HFFc6 (cell line): ENCODE measurements at places on chromosomes 13 and 19. TPM values are rescaled to one million over a fixed set of nuclear protein-coding genes. Genes with fewer than 3 reads are reported as not detected.
A peak's percentile ranks its signal among the peaks of the same experiment; 100 is the strongest.

The ADAMTS10 gene
- total RNA-seq = 0.69 to 0.99 TPM (median 0.78 TPM) in 3 replicates

GRCh38 chr19:30107251-30107650, 165.2 kb downstream of the URI1 start:
- H3K4me1 ChIP-seq = no peaks in the 10 kb centered on the region
- no peak for DNase-seq
- H3K4me3 ChIP-seq = no peak overlapping the region

The CBARP gene
- total RNA-seq = 8.4 and 11.3 TPM in 2 replicates

DNA sequence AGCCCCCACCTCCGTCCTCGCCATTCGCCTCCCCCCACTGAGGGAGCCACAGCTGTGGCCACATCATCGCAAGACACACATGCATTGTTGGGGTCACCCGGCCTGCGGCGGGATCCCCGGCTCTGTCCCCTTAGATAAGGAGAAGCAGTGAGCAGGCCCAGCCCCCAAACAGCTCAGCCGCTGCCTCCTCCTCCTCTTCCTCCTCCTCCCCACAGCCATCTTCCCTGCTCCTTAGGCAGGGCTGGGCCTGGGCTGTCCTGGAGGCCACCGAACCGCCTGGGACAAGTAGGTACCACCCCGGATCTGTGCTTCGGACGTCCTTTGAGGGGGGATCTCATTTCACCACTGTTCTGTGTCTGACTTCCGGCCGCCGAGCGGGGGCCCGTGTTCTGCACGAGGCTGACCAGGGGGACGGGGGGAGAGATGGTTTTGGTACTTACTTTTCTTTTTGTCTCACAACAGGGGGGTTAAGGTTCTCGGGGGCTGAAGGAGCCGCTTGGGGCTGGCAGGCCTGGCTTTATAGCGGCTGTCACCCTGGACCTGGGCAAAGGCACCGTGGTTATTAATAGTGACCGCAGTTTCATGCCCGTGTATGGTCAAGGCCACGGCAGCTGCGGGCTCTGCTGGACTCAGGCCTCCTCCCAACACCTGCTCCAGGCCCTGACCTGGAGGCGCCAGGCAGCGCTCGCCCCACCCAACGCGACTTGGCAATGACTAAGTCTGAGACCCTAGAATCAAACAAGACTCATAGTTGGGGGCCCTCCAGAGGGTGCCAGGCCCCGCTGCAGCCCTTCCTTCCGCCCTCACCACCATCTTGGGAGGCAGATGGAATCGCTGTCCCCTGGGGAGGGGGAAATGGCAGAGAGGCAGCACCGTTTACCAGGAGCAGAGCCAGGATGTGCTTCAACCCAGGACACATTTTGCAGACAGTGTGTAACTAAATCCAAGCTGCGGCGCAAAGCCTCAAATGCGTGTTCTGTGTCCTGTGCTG, 18.3 kb downstream of the NMRK2 start:
- no peak overlapping the region for H3K27ac ChIP-seq
- H3K4me3 ChIP-seq = no peak overlapping the region
- no peak for DNase-seq
- no peaks in the 10 kb centered on the region for H3K36me3 ChIP-seq
- H3K27me3 ChIP-seq = peaks cover 22% of the 10 kb centered on the region

DNA sequence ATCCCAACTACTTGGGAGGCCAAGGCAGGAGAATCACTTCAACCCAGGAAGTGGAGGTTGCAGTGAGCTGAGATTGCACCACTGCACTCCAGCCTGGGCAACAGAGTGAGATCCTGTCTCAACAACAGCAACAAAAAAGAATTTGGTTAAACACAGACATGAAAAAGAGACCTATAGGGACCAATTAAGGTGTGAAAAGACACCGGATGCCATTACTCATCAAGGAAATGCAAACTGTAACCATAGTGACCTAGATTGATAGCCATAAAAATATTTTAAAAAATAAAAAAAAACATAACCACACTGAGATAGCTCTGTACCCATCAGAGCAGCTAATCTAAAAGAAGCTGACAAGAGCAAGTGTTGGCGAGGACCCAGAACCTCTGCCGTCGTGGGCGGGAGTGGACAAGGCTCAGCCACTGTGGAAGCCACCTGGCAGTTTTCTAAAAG, 37.1 kb upstream of the ISYNA1 start:
- 0 out of 2 replicates have a peak, but pooled peaks cover 5% of the 10 kb centered on the region for H3K36me3 ChIP-seq
- peaks cover 1% of the 10 kb centered on the region; the same call in 1 of the 2 replicates for H3K27me3 ChIP-seq
- peaks cover 46% of the 10 kb centered on the region for H3K4me1 ChIP-seq
- peak overlapping the region; percentile 62; the same call in 1 of the 2 replicates for H3K27ac ChIP-seq
- H3K4me3 ChIP-seq = no peak overlapping the region

The ZSCAN4 gene
- not detected in 2 replicates for total RNA-seq

- H3K27ac ChIP-seq = no peak overlapping the region
- peak overlapping the region; percentile 29; the same call in 1 of the 2 replicates for H3K4me3 ChIP-seq
- H3K4me1 ChIP-seq = no peaks in the 10 kb centered on the region
- peaks cover 15% of the 10 kb centered on the region for H3K27me3 ChIP-seq
- peak; percentile 56 for DNase-seq
These were observed 82.8 kb upstream of the MTIF3 start for GRCh38 chr13:27533155-27533643.

The CDX2 gene
- not detected in 2 replicates for total RNA-seq

GRCh38 chr19:6833166-6833790, 54.1 kb upstream of the ADGRE1 start:
- H3K27me3 ChIP-seq = peaks cover 5% of the 10 kb centered on the region
- no peak overlapping the region for H3K27ac ChIP-seq
- H3K4me3 ChIP-seq = no peak overlapping the region
- no peaks in the 10 kb centered on the region for H3K4me1 ChIP-seq
- no peak for DNase-seq
- no peaks in the 10 kb centered on the region for H3K36me3 ChIP-seq

DNA sequence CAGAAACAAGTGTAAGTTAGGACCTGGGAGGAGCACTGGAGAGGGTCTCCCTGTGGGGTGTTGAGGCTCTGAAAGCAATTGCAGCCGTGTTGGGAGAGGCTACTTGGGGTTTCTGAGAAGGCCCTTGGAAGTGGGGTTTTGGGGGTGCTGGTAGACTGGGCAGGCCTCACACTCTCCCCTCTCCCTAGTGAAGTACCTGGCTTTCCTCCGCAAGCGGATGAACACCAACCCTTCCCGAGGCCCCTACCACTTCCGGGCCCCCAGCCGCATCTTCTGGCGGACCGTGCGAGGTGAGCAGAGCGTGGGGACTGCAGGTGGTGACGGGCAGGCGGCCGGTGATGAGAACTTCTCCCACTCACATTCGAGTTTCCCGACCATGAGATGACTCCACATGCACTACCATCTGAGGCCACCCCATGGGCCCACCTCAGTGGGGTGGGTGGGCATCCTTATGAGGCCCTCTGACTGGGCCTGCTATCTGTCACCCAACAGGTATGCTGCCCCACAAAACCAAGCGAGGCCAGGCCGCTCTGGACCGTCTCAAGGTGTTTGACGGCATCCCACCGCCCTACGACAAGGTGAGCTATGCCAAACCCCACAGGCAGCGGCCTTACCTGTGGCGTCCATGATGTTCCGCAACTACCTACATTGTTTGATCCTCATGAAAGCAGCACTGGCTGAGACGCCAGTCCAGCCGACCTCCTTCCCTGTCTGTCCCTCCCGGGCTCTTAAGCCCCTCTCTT, 3.0 kb downstream of the RPL13A start:
- no peak for DNase-seq
- H3K27me3 ChIP-seq = peaks cover 48% of the 10 kb centered on the region
- H3K36me3 ChIP-seq = peaks cover 49% of the 10 kb centered on the region

The CRLF1 gene
- 1.1 and 1.6 TPM in 2 replicates for total RNA-seq

- H3K27me3 ChIP-seq = no peaks in the 10 kb centered on the region; the same call in 1 of the 2 replicates
- H3K4me3 ChIP-seq = no peak overlapping the region
- DNase-seq = no peak
- no peaks in the 10 kb centered on the region for H3K4me1 ChIP-seq
- H3K36me3 ChIP-seq = no peaks in the 10 kb centered on the region
- no peak overlapping the region for H3K27ac ChIP-seq
These were observed 493.6 kb downstream of the FOXO1 start for GRCh38 chr13:40172878-40173277.

DNA sequence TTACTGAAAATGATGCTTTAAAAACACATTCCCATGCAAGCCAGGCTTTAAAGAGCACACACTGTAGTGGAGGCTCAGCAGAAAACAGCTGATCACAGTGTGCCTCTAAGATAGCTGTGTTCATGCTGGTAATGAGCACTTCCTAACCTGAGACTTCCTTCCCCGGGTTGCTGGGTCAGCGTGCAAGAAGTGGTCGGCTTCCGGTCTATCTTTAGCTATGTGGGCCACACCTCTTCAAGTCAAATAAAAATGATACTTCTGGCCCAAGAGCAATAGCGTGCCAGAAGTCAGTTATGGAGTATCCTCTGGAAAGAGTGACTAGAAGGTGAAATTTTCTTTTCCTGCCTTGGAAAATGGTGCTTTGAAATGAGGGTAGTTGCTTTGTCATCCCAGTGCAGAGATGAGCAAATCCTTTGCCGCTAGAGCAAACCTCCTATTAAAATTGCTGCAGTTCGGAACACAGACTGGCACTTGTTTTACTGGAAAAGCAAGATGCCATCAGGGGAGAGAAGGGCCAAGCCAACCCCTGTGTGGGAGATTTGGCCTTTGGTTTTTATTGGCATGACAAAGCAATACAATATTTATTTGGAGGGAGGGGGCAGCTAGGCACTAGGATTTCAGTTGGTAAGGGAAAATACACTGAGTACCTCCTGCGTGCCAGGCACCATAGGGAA, 64.2 kb downstream of the ARHGAP35 start:
- H3K27me3 ChIP-seq = no peaks in the 10 kb centered on the region
- peak overlapping the region; percentile 16 for H3K27ac ChIP-seq
- H3K4me1 ChIP-seq = peaks cover 54% of the 10 kb centered on the region
- no peak for DNase-seq
- H3K4me3 ChIP-seq = no peak overlapping the region
- peaks cover 23% of the 10 kb centered on the region for H3K36me3 ChIP-seq

GRCh38 chr13:99004978-99005377, 27.1 kb upstream of the DOCK9 start:
- H3K4me3 ChIP-seq = no peak overlapping the region
- no peak overlapping the region for H3K27ac ChIP-seq
- no peak for DNase-seq

GRCh38 chr13:33838647-33839046, 20.7 kb downstream of the RFC3 start:
- no peak for DNase-seq
- peak overlapping the region; percentile 5; the same call in 1 of the 2 replicates for H3K4me3 ChIP-seq
- peak overlapping the region; percentile 29; the same call in 1 of the 2 replicates for H3K27ac ChIP-seq

The ANKRD24 gene
- total RNA-seq = 0.51 to 0.78 TPM (median 0.69 TPM) in 3 replicates

The U2AF2 gene
- total RNA-seq = 207 to 229 TPM (median 212 TPM) in 3 replicates

- H3K27ac ChIP-seq = no peak overlapping the region
- no peaks in the 10 kb centered on the region for H3K4me1 ChIP-seq
- no peaks in the 10 kb centered on the region for H3K27me3 ChIP-seq
- no peak for DNase-seq
These were observed 118.0 kb upstream of the ZNF536 start for GRCh38 chr19:30254158-30254557.

The F2RL3 gene
- not detected in 3 replicates for total RNA-seq

The OSCAR gene
- 0.33 to 3.2 TPM (median 0.56 TPM) in 3 replicates for total RNA-seq

DNA sequence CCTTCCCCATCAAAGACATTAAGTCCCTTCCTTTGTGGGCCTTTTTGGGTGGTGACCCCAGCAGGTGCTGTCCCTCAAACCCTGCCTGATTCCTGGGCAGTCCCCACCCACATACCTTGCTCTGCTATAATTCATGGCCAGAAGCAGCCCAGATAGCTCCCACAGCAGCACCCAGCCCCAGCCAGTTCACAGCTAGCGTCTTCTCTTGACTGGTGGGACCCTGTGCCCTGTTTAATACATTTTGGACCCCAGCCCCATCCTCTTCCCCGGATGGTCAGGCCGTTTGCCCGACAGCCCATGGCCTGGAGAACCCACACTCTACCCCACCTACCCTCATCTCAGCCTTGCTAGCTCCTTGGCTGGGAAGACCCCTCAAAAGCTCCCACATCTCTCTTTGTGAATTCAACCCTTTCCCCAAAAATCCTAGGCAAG, 2.1 kb downstream of the CCDC106 start:
- no peak for DNase-seq
- peaks cover 18% of the 10 kb centered on the region for H3K4me1 ChIP-seq
- H3K27ac ChIP-seq = no peak overlapping the region

DNA sequence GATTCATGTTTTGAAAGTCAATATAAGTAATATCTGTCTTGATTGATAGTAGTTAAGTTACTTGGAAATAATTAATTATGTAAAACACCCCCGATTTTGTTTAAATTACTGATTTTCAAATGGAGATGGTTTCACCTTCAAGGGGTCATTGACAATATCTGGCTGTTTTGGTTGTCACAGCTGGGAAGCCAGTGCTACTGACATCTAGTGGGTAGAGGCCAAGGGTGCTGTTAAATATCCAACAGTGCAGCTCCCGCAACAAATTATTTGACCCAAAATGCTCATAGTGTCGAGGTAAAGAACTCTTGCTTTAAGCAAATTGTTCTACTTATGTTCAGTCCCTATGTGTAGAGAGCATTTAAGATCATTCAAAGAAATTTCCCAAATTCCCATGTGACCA, 50.6 kb upstream of the PCDH20 start:
- H3K36me3 ChIP-seq = no peaks in the 10 kb centered on the region
- H3K27me3 ChIP-seq = no peaks in the 10 kb centered on the region
- H3K4me3 ChIP-seq = no peak overlapping the region
- no peak overlapping the region for H3K27ac ChIP-seq
- no peak for DNase-seq

The BCL2L12 gene
- total RNA-seq = 23.9 to 35.7 TPM (median 33.2 TPM) in 3 replicates

The SYT3 gene
- not detected in 3 replicates for total RNA-seq

- H3K4me1 ChIP-seq = no peaks in the 10 kb centered on the region
- no peaks in the 10 kb centered on the region for H3K27me3 ChIP-seq
These were observed 853.2 kb downstream of the UQCRFS1 start for GRCh38 chr19:28359431-28360414.

The C1QTNF9 gene
- not detected in 3 replicates for total RNA-seq

GRCh38 chr19:30679153-30679702, 307.0 kb downstream of the ZNF536 start:
- DNase-seq = no peak
- H3K36me3 ChIP-seq = no peaks in the 10 kb centered on the region
- peaks cover 11% of the 10 kb centered on the region for H3K27me3 ChIP-seq

GRCh38 chr19:4081441-4082129, 14.9 kb upstream of the ZBTB7A start:
- no peaks in the 10 kb centered on the region for H3K4me1 ChIP-seq
- H3K36me3 ChIP-seq = no peaks in the 10 kb centered on the region
- no peak for DNase-seq
- H3K27ac ChIP-seq = no peak overlapping the region

GRCh38 chr19:14059652-14060155, 2.2 kb downstream of the PALM3 start:
- no peak for DNase-seq
- no peak overlapping the region for H3K27ac ChIP-seq
- H3K4me3 ChIP-seq = no peak overlapping the region
- H3K27me3 ChIP-seq = peaks cover 16% of the 10 kb centered on the region

The COQ8B gene
- total RNA-seq = 18.7 to 24.2 TPM (median 23.9 TPM) in 3 replicates
